ENCODE measurements at places on chromosomes 7 and 10.
A peak's percentile ranks its signal among the peaks of the same experiment; 100 is the strongest.

GRCh38 chr10:93319896-93320295 is 162.2 kb downstream of the MYOF start:
- DNase-seq, result no peak

DNA sequence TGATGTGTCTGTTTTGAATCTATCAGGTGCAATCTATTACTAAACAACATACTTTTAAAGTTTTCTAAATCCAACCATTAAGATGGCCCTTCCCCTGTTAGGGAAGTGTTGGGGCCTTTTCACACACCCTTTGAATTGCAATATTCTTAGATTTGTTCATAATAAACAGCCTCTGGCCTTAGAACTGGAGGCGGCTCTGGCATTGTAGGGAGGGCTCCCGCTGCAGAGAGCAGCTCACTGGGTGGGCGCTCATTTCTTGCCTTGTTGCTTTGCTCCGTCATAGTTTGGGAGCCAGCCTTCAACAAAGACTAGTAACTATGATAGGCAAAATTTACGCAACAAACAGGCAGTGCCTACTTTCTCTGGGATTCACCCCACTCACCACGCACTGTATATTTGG is 4.2 kb upstream of the HOXA10 start:
- no peak for DNase-seq

DNA sequence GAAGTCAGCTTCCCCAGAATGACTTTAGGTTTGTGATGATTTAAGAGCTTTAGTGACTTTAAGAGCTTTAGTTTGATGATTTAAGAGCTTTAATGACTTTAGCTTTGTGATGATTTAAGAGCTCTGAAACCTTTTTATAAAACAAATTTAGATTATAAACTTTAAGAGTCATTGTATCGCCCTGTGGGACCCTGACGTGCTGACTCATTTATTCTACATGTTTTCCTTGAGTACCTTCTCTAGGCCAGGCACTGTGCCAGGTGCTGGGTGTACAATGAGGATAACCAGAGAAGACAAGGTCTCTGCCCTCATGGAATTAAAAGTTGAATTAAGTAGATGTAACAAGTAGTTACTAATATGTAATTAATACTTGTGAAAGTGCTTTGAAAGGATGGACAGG is 45.4 kb downstream of the CNNM1 start:
- DNase-seq, result no peak

GRCh38 chr7:31022117-31022516 is 30.0 kb upstream of the ADCYAP1R1 start:
- no peak for DNase-seq

- no peak for DNase-seq
These were observed 2.4 kb downstream of the CNTNAP2 start for GRCh38 chr7:146119002-146119401.

DNA sequence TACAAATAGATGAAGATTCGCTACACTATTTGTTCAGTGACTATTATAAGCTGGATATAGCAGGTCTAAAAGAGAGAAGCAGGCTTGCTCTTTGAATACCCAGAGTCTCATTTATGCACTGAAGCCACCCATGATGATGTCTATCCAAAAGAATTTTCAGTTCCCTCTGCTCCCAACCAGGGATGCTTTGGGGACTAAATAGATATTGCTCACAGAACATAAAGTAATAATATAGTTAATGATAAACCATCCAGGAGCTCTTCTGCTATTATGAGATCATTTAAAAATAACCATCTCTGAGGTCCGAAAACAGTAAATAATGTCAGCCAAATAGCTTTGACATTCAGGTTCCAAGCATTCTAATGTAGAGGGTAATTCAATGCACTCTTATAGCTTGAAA is 875.4 kb downstream of the SORCS3 start:
- DNase-seq, result no peak

GRCh38 chr10:131442271-131442670 is 130.8 kb upstream of the TCERG1L start:
- DNase-seq, result no peak

GRCh38 chr10:43263551-43264343 is 3.1 kb downstream of the RASGEF1A start:
- DNase-seq, result peak; percentile 38

- no peak for DNase-seq
These were observed 337.2 kb upstream of the ANKRD30A start for GRCh38 chr10:36788152-36788551.

DNA sequence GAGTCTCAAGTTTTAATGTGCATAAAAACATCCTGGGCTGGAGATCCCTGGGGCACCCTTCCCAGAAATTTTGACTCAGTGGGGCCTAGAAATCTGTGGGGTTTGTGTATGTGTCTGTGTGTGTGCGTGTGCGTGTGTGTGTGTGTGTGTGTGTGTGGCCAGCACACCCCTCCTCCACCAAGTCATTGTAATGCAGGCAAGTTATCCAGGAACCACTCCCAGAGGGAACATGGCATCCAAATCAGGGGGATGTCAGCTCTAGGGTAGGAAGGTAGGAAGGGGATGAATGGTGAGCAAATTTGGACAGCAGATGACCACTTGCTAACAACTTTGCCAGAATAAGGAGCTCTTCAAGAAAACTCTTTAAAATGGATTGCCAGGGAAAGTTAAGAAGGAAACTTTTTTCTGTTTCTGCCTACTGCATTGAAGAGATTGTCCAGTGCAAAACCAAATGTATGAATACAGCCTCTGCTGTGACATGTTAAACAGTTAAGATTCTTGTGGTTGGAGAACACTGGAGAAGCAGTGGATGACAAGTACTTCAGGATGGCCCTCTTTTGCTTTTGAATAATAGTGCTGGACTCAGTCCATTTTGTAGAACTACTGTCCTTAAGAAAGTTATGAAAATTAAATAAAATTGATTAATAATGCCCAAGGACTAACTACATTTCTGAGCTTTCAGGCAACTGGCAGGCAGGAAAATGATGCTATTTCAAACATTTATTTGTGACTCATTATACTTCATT is 12.3 kb downstream of the STAMBPL1 start:
- no peak for DNase-seq

- no peak for DNase-seq
These were observed 87.4 kb upstream of the PIP4K2A start for GRCh38 chr10:22801785-22802184.

GRCh38 chr7:157003756-157004520 is 6.5 kb downstream of the MNX1 start:
- DNase-seq, result no peak

DNA sequence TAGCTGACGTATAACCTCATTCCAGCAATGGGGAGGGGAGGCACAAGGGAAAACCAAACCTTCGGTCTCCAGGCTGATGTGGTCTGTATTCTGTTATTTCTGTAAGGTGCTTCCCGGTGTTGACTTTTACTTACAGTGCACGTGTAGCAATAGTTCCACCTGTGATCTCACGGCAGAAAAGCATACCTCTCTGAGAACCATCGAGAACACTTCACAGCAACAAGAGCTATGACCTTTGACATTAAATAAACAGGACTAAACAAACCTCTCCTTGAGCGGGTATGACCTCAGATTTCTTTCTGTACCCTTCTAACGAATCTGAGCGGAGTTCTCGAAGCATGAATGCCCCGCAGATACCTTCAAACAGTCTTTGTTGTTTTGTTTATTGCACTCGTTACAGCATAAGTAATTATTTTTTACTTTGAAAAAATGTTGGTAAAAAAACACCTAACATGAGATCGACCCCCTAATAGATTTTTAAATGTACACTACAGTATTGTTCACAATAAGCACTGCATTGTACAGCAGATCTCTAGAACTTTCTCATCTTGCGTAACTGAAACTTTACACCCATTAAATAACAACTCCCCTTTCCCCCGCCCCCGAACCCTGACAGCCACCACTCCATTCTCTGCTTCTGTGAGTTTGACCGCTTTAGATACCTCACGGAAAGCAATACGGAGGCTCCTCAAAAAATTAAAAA is 282.3 kb downstream of the GATA3 start:
- DNase-seq, result no peak

- no peak for DNase-seq
These were observed 127.7 kb downstream of the NRBF2 start for GRCh38 chr10:63260860-63261251.

GRCh38 chr7:102897856-102898531 is 14.8 kb upstream of the LRRC17 start:
- DNase-seq, result no peak

DNA sequence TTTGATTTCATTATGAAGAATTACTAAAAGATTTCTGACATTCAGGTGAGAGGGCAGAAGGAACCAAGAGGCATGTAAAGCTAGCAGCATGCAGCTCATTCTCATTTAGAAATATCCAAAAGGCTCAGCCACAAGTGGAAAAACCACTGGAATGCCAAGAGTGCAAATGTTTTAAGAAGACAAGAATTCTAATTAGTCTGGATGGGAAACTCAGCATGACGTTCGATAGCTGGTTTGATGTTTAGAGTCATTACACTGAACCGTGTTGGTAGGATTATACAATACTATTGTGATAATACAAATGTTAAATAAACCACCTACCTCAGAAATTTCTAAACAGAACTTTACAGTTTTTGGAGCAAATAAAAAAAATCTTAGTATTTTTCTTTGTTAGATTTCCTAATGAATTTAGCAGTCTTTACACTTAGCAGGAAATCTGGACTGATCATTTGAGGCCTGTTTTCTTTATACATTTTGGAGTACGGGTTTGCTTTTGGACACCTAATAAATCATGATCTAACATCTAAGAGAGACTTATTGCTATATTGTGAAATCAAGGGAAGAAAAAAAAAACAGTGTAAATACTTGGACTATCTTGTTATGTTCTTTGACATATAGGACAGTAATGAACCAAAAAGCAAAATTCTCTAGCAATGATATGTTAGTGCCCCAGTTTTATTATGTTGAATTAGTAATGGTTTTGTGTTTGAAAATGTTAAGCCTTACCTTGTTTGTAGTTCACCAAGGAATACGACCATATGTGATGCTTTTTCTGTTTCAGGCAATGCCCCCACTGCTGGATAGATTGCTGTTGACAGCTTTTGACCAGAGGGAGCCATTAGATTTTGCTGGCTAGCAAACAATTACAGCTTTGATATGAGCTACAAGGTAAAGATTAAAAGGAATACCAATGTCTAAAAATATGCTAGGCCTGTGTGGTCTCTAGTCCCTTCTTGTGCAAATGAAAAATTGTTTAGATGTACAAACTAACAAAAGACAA is 354.1 kb upstream of the SEMA3A start:
- no peak for DNase-seq

DNA sequence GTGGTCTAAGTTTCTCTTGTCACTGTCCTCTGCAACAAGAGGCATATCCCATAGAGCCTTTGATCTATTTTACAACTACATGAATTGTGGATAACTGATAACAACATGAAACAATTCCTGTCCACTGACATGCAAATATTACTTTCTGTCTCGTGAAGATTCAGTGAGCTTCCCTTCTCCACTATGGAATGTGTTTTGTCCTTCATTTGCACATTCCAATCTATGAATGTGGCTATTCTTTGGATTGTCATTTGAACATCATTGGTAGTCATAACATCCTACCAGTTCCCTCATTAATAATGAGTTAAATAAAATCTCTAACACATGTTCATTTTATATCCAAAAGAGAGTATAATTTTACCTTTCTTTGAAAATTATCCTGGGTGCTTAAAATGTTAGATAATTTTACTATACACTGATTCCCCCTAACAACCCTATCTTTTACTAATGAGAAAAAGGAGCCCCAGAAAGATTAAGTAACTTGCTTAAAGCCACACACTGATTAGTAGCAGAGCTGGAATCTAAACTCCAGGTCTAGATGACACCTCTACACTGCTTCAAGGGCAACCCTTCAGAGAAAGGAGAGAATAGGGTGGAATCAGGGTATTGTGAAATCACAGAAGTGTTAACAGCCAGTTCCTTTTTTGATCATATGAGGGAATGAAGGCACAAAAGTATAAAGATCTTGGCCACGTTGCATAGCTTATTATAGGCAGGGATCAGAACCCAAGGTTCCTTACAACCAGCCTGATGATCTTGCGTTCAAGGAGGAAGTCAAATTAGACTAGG is 39.1 kb downstream of the PDE1C start:
- DNase-seq, result no peak

GRCh38 chr7:154287356-154287755 is 235.2 kb downstream of the DPP6 start:
- no peak for DNase-seq

DNA sequence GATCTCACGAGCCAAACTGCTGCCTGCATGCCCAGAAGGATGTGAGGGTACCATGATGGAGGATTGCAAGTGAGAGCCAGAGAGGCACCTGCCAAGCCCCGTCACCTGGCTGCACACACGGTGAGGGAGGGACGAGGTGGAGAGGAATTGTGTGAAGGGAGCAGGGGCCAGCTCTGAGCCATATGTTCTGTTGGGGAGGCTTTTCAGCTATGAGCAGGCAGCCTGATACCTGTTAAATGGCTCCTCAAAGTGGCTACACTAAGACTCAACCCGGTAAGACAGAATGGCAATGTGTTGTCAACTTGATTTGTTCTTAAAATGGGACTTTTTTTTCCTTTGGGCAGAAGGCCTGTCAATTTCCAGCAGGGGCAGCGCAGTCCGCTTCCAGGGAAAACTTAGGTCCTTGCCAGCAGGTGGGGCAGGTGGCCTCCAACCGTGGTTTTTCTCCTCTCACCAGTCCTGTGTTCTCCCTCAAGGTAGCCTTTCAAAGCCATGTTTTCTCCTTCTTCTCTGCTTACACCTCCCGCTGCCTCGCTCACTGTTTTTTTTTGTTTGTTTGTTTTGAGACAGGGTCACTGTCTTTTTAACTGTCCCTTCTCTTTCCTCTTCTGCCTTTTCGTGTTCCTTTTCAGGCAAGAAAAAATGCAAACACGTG is 57.7 kb upstream of the ZNRF2 start:
- DNase-seq, result no peak

GRCh38 chr10:71528371-71529206 is 131.9 kb downstream of the CDH23 start:
- no peak for DNase-seq

DNA sequence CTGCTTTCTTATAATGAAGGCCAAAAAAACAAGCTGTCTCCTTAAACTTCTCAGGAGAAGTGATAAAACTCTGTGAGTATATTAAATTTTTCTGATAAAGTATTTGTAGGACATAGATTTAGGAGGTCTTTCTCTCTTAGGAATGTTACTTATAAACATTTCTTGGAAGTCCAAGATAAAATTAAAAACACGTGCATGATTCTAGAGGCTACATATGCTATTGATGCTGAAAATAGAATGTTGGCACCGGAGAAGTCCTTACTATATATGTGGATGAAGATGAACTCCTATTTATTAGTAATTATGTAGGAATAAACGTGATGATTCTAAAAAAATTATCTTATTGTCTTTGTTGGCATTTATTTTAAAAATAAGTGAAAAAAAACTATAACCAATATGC is 241.3 kb upstream of the LRRTM3 start:
- no peak for DNase-seq

DNA sequence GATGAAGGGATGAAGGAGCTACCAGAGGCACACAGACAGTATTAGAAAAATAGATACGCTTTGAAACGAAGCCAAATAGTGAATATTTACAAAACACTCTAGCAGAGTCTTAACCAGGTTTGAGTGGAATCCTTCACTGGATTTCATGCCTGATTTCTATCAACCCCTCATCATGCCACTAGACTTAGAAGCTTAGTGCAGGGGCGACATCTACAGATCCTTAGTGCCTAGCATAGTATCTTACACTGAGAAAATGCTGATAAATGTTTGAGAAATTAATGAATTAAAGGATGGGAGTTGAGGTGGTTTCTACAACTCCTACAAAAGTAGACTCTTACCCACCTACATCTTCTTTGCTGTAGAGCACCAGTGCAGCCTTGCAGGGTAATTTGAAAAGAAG is 54.7 kb upstream of the CCNJ start:
- DNase-seq, result no peak

- no peak for DNase-seq
These were observed 49.9 kb downstream of the C10orf67 start for GRCh38 chr10:23294638-23295247.

GRCh38 chr7:28452681-28453080 is 40.4 kb downstream of the CREB5 start:
- DNase-seq, result no peak

- DNase-seq, result no peak
These were observed 17.7 kb downstream of the SOSTDC1 start for GRCh38 chr7:16447876-16448275.
